ENCODE measurements at places on chromosomes 4 and X.

- no peak for DNase-seq
These were observed 99.4 kb upstream of the MAB21L2 start for GRCh38 chr4:150482581-150482980.

GRCh38 chrX:139882299-139882698 is 50.6 kb downstream of the ATP11C start:
- no peak for DNase-seq

DNA sequence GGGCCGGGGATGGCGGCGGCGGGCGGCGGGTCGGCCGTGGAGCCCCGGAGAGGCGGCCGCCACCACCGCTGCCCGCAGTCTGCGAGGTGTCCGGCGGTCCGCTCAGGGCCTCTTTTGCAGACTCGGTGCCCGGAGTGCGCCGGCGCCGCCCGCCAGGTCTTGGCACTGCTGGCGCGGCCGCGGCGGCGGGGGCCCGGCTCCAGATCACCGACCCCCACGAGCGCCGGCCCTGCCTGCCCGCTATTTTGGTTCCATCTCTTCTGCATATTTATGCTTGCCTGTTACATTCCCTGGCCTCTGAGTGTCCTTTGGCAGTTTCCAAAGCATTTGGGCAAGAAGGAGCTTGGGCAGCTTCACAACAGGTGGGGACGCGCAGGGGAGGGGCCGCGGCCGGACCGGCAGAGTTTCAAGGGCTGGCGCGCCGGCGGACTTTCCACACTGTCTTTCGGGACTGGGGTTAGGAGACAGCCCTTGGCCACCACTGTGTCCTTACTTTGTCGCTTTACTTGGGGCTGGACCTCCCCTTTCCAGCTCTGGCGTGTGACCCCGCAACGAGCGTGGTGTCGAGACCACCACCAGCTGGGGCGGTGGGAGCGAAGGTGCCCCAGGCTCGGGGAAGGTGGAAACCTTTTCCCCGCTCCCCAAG is 668 bp upstream of the TAPT1 start:
- DNase-seq = no peak

DNA sequence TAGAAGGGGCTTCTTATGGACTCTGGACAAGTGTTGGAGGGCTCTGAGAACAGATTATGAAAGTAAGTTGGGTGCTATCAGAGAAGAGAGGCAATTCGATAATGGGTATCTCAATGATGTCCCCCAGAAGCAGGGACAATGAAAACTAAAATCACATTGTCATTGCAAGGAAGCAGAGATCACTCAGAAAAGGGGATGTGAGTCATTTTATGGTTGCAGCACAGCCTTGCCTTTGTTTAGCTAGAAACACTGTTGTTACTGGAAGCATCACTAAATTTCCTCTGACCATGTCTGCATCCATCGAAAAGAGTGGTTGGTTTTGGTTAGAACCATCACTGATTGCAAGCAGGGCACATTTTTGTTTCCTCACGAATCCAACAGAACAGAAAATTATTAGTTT is 246.8 kb upstream of the NWD2 start:
- DNase-seq = no peak

DNA sequence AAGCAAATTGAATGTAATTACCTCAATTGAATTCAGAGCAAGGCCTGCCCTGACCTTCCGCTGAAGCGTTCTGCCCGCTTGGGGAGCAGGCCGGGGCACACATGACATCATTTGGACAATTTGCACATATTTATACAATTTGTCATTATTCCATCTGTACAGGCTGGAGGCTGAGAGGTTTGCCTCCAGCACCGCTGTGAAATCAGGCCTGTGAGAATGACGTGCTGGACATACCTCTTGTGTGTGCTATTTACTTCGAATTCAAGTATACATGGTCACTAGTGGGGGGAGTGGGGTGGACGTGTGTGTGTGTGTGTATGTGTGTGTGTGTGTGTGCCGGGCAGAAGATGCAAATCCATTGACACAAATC is 285.6 kb downstream of the SHOX start:
- DNase-seq = no peak

DNA sequence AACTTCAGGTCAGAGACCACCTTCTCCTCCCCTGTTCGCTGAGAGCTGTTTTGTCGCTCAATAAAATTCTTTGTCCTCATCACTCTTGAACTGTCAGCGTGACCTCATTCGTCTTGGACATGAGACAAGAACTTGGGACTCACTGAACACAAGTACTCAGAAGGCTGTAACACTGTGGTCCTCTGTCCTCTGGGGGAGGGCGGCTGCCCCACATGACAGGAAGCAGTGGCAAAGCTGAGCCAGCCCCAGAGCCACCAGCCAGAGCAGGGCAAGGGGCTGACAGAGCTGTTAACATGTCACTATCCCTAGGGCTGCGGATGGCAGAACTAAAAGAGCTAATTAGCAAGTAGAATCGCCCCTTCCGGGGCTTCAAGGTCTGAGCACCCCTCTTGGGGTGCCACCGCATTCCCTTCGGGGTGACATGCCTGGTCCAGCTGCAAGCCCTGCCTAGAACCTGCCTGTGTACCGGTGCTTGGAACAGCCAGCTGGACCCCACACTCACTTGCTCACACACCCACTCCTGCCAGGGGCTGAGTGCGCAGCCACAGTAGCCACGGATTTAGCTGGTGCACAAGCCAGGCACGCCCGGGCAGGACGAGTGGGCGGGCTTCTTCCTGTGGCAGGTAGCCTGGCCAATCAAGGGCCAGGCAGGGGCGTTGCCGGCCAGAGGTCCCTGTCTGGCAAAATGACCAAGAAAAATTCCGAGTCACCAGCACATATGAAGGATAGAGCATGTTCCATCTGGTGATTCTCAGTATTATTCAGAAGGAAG is 648.6 kb upstream of the AGA start:
- DNase-seq = no peak

- no peak for DNase-seq
These were observed 93.4 kb downstream of the SLC10A7 start for GRCh38 chr4:146428298-146428697.

DNA sequence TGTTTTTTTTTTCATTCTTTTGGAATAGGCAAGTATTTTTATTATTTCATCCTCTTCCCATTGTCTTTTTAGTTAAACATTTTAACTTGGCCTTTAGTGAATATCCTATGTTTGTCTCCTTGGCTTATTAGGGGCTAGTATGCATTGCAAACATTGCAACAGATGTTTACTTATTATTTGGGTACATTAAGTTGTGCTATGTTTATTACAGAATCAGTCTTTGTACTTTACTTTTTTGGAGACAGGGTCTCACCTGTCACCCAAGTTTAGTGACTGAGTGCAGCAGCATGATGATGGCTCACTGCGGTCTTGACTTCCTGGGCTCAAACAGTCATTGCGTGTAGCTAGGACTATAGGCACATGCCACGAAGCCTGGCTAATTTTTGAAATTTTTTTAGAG is 51.1 kb upstream of the NUDT6 start:
- no peak for DNase-seq

- no peak for DNase-seq
These were observed 5.2 kb downstream of the NLGN4X start for GRCh38 chrX:6223516-6223915.

- DNase-seq = no peak
These were observed 1.1 kb upstream of the RAB40A start for GRCh38 chrX:103520386-103520785.

GRCh38 chr4:182246401-182247205 is 3.4 kb downstream of the TENM3 start:
- no peak for DNase-seq

GRCh38 chrX:17370191-17370590 is 4.8 kb upstream of the NHS start:
- no peak for DNase-seq

- no peak for DNase-seq
These were observed 34.5 kb upstream of the TLR2 start for GRCh38 chr4:153649572-153649991.

DNA sequence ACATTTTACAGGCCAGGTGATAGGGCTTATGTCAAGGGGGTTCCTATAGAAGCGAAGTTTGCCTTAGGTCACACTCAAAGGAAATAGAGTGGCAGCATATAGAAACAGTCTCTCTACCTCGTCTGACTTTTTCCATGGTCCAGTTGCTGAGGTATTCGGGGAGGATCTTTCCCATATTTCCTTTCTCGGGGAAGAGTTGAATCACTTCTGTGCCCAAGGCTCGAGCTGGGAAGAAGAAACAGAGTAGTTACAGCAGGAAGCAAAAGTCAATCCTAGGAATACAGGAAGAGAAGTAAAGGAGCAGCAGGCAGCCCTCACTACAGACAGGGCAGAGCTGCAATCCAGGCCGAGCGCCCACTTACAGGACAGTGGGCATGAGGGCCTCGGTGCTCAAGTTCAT is 26.7 kb upstream of the ELF4 start:
- no peak for DNase-seq

DNA sequence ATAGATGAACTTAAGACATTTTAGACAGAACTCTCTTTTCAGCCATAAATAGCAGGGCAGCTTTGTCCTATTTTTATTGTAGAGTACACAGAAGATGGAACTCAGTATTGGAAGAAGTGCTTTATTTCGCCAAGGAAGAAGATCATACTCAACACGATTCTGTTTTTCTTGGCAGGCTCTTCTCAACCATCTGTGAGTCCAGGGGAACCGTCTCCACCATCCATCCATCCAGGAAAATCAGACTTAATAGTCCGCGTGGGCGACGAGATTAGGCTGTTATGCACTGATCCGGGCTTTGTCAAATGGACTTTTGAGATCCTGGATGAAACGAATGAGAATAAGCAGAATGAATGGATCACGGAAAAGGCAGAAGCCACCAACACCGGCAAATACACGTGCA is 37.6 kb downstream of the KIT start:
- DNase-seq = no peak

- DNase-seq = no peak
These were observed 235.1 kb downstream of the USP46 start for GRCh38 chr4:52423967-52424366.

DNA sequence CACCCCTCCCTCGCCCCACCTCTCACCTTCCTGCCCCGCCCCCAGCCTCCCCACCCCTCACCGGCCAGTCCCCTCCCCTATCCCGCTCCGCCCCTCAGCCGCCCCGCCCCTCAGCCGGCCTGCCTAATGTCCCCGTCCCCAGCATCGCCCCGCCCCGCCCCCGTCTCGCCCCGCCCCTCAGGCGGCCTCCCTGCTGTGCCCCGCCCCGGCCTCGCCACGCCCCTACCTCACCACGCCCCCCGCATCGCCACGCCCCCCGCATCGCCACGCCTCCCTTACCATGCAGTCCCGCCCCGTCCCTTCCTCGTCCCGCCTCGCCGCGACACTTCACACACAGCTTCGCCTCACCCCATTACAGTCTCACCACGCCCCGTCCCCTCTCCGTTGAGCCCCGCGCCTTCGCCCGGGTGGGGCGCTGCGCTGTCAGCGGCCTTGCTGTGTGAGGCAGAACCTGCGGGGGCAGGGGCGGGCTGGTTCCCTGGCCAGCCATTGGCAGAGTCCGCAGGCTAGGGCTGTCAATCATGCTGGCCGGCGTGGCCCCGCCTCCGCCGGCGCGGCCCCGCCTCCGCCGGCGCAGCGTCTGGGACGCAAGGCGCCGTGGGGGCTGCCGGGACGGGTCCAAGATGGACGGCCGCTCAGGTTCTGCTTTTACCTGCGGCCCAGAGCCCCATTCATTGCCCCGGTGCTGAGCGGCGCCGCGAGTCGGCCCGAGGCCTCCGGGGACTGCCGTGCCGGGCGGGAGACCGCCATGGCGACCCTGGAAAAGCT is at the start of the genes HTT and HTT-AS:
Gene HTT, plus strand, starts transcription at position 604 of the 768 bp plus-strand sequence. Its CDS starts 145 bp downstream, at position 749.
Gene HTT-AS, minus strand, starts transcription at position 461 of the 768 bp plus-strand sequence.
- peak; percentile 99 for DNase-seq

- DNase-seq = no peak
These were observed 273.7 kb upstream of the TECRL start for GRCh38 chr4:64682946-64683345.

GRCh38 chr4:54041100-54041499 is 23.3 kb downstream of the CHIC2 start:
- DNase-seq = no peak

DNA sequence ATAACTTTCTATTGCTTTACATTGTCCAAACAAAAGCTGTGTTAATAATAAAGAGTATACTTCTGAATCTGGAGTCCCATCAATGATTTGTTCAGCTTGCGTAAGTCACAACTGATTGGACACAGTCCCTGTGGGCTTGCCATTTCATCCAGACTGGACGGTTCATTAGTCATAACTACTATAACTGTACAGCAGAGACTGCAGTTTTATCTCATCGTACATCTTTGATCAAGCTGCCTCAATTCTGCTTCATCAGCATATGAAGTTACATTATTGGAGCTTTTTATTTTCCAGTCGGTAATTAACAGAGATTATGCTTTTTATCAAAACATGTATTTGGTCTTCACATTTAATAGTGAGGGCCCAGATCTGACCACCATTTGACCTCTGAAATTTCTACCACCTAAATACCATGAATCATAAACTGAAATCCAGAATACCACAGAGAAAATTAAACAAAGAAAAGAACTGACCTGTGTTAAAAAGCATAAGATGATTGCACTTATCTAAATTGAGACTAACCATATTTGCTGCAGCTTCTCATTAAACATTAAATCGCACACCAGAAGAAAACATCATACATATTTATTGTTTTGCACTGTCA is 12.5 kb upstream of the MAB21L2 start:
- DNase-seq = no peak

GRCh38 chr4:97396605-97397004 is 746.7 kb downstream of the STPG2 start:
- DNase-seq = no peak

DNA sequence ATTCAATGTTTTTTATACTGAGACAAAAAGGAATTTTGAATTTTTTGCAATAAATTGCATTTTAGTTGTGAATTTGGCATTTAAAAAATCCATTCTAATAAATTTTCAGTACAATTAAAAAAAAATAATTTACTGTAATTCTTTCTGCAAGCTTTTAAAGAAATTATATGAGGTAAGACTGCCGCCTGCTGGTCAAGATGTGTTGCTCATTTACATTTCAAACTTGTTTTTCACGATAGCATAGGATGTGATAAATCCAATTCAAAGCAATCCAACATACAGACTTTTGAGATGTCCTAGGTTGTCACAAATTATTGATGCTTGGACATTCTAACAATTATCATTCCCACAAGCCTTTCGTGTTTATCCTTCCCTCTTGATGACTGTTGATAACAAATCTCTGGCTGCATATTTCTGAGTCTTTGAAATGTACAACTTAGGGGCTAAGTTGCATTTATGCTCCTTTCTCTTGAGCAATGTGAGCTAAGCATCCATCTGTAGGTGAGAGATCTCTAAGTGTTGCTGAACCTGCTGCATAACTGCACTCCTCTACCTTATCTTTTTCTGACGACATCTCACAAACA is 21.7 kb upstream of the MFAP3L start:
- no peak for DNase-seq

DNA sequence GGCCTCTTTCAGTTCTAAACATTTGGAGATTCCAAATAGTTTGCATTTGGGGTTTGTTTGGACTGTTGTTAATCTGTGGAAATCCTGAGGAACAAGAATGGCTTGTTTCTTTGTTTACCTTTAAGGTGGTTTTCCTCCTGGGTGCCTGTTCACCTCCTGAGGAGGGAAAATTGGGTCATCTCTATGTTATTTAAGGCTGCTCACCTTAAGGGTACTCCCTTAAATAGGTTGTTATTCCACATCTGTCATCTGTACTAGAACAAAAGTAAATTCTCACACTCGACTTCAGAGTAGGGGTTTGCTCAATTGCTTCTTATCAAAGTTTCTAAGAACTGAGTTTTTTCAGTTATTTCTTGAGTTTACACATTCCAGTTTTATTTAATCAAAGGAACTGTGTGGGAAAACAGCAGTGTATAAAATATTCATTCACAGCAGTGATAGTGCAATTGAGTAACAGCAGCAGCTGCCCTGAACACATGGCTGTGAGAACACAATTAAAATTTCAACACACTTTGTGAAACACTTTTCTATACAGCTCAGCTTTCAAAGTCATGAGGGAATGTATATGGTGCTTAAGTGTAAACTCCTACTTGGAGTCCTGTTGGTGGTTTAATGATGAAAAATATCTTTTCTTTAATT is 238.5 kb upstream of the PGRMC2 start:
- DNase-seq = no peak
